ENCODE measurements at places on chromosomes 11 and 22.

DNA sequence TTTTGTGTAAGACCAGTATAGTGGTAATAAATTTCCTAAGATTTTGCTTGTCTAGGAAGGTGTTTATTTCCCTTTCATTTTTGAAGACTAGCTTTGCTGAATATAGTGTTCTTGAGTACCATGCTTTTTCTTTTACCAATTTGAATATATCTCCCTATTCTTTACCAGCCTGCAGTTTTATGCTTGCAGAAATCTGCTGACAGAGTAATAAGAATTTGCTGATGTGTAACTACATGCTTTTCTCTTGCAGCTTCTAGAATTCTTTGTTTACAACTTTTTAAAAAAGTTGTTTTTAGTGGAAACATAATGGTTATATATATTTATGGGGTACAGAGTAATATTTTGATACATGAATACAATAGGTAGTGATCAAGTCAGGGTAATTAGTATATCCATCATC, 324.8 kb upstream of the FOLH1 start:
- no peak for DNase-seq

- no peak for DNase-seq
Observed at GRCh38 chr11:57513452-57513795, 2.1 kb downstream of the SLC43A1 start.

DNA sequence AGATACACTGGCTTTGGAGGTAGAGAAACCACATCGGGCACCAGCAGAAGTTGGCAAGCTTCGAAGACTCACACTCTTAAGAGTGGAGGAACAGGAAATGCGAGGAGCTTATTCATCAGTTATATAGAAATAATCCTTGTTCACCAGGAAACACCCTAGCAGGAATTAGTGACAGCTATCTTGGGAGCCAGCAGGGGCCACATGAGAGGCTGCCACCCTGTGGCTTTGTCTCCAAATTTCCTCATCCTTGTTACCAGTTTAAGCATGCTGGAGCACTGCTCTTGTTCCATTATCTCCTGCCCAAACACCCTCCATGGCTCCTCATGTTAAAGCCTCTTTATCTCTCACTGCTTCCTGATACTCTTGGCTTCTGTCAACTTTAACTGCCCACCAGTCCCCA, 131.0 kb downstream of the PLEKHA7 start:
- no peak for DNase-seq

GRCh38 chr22:21044931-21045584, 688 bp upstream of the LRRC74B start:
- no peak for DNase-seq

DNA sequence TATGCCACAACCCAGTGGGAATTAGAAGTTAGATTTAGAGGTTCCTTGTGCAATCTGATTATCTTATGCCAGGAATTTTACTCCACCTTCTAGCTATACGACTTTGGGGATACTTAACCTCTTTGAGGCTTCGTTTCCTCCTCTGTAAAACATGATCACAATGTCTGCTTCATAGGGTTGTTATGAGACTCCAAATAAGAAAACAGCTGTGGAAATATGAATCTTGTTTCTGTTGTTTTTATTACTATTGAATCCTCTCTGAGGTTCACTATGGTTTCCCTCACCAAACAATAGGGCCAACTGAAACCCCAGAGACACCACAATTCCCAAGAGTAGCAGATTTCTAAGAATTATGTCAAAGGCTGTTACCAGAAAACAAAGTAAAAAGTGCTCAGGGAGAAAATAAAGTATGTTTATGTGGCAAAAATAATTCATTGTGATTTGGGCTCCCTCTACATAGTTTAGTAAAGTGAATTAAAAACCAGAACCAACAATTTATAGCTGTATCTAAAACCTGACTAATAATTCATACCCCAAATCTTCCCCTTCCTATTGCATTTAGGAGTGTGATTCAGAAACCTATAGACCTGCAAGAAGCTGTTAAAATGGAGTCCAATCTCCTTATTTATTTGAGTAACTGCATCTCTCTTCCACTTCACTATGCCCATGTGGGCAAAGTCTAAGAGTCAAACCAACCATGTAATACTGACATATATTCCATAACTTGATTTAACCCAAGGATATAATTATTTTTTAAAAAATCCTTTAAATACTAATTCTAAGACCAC, 38.4 kb downstream of the AMBRA1 start:
- DNase-seq = no peak

DNA sequence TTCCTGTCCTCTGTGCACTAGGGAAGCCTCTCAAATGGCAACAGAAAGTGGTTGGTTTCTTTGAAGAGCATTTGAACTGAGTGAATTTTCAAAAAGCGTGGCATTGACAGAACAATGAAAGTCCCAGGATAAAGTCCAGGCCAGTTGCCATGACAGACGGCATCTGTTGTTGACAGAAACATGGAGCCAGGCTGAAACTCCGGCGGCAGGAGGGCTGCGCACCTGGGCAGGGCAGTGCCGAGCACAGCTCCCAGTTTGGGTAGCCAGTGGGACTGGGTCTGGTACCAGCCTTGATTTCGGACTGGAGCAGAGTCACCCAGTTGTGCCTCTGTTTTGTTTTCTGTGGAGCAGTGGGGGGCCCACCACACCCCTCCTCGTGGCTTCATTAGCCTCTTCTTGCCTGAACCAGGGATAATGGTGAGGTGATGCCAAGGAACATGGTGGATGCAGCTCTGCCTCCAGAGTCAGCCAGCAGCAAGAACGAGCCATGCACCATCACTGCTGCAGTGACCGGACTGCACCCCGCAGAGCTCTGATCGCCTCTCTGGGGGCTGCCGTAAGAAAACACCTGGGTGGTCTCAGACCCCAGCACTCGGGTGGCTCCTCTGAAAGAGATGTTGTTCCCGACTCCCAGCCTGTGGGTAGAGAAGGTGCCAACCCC, 9.8 kb upstream of the SEPTIN5 start:
- DNase-seq = no peak

DNA sequence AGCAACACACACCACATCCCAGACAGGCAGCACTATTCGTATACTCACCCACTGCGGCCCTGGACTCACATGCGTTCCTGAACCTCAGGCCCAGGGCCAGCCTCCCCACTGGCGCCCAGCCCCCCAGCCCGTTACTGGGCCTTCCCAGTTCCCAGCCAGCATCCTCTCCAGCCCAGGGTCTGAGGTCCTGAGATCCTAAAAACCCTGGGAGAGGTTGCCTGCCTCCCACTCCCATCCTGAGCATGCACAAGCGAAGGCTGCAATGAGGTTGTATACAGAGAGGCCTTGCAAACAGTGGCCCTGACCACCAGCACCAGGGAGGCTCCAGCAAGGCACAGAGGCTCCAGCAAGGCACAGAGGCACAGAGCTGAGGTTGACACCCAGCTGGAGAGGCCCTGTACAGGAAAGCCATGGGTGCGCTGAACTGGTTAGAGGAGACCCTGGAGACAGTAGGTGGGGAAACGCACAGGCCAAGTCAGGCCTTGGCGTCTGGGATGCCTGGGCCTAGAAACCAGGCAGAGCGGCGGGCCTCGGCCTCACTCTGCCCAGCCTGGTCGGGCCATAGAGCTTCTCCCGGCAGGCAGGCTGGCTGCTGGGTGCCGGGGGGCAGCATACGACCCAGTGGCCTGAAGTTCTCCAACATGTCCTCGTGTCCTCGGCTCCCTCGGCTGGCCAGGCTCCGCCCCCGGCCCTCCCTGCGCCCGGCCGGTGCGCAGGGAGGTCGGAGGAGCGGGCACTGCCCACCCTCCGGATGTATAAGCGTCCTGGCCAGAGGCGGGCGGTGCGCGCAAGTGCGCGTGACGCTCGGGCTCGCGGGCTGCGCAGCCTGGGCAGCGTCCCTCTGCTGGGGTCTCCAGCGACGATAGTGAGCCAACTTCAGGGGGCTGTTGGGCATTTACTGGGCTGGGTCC, 2.3 kb upstream of the TBX1 start:
- DNase-seq = no peak

- DNase-seq = no peak
Observed at GRCh38 chr11:72613977-72614376, 60.2 kb downstream of the PDE2A start.

DNA sequence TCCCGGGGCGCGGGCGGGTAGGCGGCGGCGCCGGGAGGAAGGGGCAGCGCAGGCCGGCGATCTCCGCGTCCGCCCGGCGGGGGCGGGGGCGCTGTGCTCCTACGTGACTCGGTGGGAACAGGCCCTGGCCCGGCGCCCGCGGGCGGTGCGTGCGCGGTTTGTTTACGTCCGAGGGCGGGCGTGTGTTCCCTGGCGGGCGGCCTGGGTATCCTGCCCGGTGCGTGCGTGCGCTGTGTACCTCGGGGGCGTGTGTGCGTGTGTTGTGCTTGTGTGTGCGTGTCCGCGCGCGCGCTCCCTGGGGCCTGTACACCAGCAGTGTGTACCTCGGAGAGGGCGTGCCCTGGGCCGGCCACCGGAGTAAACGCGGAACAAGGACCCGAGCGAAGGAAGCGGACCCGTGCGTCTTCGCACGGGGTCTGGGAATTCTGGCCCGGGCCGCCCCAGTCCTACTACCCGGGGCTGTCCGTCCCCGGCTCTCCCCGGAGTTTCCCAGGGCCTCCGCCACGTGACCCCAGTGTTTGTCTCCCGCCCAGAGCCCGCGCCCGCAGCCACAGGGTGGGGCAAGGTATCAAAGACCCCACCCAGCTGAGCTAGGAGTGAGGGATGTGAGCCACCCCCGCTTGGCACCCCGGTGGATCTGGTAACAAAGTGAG, 769 bp downstream of the MAFF start:
- peak; percentile 63 for DNase-seq

- DNase-seq = no peak
Observed at GRCh38 chr22:50713008-50713385, 25.0 kb upstream of the ACR start.

DNA sequence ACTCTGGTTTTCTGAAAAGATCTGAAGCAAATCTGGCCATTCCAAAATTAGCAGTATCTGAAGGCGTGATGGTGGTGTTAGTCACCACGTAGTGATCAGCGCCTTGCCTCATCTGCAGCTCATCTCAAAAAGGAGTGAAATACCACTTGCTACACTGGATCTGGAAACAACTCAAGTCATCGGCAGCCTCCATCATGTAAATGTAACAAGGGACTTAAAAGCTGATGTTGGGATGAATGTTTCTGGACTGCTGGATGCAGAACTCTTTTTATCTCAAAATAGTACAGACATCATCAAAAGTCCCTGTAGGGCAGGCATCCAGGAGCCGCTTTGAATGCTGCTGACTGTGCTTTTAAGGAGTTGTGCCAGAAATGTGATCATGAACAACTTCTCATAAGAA, 14.1 kb upstream of the APLP2 start:
- DNase-seq = no peak

DNA sequence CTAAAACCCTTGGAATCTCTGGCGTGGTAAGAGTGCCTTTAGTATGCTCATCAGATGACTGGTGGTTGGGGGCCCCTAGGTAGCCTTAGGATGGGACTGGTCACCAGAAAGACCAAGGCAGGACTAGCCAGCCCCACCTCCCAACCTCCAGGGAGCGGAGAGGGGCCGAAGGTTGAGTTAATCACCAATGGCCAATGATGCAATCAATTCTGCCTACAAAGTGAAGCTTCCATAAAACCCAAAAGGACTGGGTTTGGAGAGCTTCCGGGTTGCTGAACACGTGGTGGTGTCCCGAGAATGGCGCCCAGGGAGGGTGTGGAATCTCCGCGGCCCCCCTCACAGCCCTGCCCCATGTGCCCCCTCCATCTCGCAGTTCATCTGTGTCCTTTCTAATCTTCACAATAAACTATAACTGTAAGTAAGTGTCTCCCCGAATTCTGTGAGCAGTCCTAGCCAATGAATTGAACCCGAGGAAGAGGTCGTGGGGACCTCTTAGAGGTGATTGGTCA, 66.4 kb upstream of the SLC22A12 start:
- DNase-seq = no peak

DNA sequence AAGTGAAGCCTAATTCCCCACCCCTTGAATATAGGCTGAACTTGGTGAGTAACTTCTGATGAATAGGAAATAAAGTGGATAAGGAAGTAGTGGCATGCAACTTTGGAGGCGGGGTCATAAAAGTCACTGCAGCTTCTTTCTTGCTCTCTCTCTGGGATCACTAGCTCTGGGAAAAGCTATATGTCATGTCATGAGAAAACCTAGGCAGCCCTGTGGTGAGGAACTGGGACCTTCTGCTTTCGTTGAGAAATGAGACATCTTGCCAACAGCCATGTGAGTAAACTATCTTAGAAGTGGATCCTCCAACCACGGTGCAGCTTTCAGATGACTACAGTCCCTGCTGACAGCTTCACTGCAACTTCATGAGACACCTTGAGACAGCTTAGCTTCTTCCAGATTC, 15.7 kb downstream of the ZNF214 start:
- no peak for DNase-seq

GRCh38 chr11:113736323-113736722, 30.2 kb upstream of the TMPRSS5 start:
- no peak for DNase-seq

DNA sequence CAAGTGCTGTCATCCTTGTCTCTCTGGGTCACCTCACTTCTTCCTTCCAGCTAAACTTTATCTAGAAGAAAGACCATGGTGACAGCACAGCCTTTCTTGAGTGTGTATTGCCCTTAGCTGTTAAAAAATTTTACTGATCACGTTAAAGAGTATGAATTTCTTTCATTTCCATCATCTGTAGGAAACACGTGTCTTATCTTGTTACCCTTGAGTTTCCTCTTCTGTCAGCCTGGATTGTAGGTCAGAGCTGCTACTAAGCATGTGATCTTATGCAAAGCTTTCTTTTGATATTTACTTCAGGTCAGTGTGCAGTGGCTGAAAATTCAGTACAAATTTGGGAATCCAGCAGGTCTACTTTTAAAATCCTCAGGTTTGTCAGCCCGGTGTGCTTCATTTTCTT, 512.2 kb upstream of the ARHGAP42 start:
- DNase-seq = no peak

DNA sequence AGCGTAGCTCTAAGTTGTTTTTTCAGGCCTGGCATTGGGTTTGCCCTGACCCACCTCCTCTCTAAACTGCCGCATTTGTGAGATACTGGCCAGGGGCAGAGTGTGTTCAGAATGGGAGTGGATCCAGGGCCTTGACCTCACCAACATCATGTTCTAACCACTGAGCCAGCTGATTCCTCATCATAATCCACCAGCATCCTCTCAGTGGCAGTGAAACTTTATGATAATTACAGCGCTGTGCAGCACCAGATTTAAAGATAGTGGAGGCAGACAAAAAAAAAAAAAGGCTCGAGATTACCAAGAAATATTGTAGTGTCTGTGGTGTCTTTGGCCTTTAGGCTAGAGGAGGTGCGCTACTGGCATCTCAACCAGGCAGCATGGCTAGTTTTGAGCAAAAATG, 53.0 kb downstream of the KREMEN1 start:
- DNase-seq = no peak

All from COR-L47 (cell line).